ENCODE measurements at places on chromosomes 12 and 14. TPM values are rescaled to one million over a fixed set of nuclear protein-coding genes. Genes with fewer than 3 reads are reported as not detected.

GRCh38 chr12:131511391-131511802, 199.5 kb upstream of the SFSWAP start:
- no peak overlapping the region for H3K4me3 ChIP-seq
- H3K36me3 ChIP-seq: no peaks in the 10 kb centered on the region
- no peak overlapping the region for H3K27ac ChIP-seq
- no peak for DNase-seq

DNA sequence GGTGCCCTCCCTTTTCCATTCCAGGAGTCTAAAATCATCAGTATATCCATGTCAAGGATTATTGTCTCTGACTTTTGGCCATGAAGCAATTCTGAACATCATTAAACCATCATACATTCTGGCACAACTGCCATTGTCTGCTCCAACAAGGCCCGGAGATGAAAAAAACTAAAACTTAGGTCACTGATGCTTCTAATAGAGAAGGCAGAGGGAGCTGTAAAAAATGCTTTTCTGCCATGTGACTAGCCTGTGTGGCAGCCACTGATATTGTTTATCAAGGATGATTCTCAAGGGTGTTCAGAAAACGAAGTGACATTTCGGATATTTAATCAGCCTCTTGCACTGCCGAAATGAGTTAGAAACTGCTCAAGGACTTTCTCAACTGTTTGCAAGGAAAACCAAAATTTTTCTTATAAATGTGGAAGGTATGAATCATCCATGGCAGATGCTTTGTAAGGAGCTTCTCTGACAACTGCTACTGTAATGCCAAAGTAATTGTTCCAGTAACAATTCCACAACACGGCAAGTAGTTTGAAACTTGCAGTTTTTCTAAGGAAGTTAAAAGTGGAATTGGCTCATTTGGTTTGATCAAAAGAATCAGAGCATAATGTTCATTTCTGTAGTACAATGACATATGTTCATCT, 1076.5 kb upstream of the FLRT2 start:
- no peak overlapping the region for H3K27ac ChIP-seq
- no peak for DNase-seq
- no peaks in the 10 kb centered on the region for H3K36me3 ChIP-seq
- H3K4me1 ChIP-seq: no peaks in the 10 kb centered on the region

DNA sequence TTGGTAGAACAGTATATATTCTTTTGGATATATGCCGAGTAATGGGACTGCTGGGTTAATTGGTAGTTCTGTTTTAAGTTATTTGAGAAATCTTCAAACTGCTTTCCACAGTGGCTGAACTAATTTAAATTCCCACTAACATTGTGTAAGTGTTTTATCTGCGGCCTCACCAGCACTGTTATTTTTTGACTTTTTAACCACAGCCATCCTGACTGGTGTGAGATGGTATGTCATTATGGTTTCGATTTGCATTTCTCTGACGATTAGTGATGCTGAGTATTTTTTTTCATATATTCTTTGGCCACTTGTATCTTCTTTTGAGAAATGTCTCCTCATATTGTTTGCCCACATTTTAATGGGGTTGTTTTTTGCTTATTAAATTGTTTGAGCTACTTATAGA, 357.4 kb downstream of the C12orf50 start:
- H3K4me3 ChIP-seq: no peak overlapping the region
- no peak for DNase-seq
- H3K36me3 ChIP-seq: no peaks in the 10 kb centered on the region
- H3K27me3 ChIP-seq: no peaks in the 10 kb centered on the region
- H3K27ac ChIP-seq: no peak overlapping the region

DNA sequence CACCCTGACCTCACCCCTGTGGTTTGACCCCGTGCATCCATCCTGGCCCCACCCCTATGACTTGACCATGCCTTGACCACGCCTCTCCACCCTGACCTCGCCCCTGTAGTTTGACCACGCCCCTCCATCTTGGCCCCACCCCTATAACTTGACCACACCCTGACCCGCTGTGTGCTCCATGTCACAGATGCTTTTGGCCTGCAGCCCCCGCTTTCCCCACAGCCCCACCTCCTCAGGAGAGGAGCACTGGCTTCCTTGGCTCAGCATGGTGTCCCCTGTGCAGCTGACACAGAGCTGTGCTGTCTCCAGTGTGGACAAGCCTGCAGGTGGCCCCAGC, 269.9 kb upstream of the SFSWAP start:
- no peak for DNase-seq
- H3K4me3 ChIP-seq: no peak overlapping the region
- H3K27ac ChIP-seq: no peak overlapping the region
- H3K27me3 ChIP-seq: no peaks in the 10 kb centered on the region
- H3K4me1 ChIP-seq: no peaks in the 10 kb centered on the region

DNA sequence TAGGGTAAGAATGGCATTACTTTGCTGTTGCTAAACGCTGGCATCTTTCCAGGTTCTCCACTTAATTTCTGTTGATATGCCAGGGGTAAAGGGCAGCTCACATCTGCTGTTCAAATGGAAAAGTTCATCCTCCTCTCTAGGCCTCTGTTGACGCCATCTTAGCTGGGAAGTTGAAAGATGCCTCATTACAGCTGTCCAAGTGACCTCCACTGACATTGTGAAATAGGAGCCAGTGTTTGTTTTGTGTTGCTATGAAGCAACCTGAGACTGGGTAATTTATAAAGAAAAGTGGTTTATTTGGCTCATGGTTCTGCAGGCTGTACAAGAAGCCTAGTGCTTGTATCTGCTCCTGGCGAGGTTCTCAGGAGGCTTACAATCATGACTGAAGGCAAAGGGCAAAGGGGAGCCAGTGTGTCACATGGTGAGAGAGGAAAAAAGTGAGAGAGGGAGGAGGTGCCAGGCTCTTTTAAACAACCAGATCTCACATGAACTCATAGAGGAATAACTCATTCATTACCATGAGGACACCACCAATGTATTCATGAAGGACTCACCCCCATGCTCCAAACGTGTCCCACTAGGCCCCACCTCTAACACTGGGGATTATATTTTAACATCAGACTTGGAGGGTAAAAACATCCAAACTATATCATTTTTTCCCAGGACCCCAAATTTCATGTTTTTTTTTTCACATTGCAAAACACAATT, 3.2 kb upstream of the ADAM21 start:
- H3K36me3 ChIP-seq: no peaks in the 10 kb centered on the region
- H3K27me3 ChIP-seq: no peaks in the 10 kb centered on the region

The SMIM41 gene
- not detected for total RNA-seq

The PSEN1 gene
- total RNA-seq: 21.4 TPM

DNA sequence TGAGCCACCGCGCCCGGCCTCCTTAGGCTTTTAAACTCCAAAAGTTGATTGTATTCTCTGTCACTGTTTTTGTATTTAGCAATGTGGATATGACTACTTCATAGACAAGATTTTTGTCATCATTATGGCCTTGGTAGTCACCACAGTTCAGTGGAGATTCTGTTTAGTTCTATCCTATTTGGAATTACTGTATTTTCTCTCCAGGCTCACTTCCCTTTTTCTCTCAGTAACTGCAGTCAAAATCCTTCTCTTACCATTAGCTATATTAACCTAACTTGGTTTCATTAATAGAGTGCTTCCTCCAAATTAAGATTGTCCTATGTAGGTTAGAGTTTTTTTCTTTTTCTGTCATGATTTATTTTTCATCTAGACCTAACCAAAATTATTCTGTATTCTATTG, 283.9 kb downstream of the TMTC2 start:
- H3K27ac ChIP-seq: no peak overlapping the region
- H3K36me3 ChIP-seq: no peaks in the 10 kb centered on the region
- no peaks in the 10 kb centered on the region for H3K27me3 ChIP-seq
- no peaks in the 10 kb centered on the region for H3K4me1 ChIP-seq

GRCh38 chr14:69654116-69654515, 42.7 kb downstream of the SUSD6 start:
- peaks cover 89% of the 10 kb centered on the region for H3K4me1 ChIP-seq
- H3K36me3 ChIP-seq: no peaks in the 10 kb centered on the region
- H3K27me3 ChIP-seq: no peaks in the 10 kb centered on the region
- H3K4me3 ChIP-seq: no peak overlapping the region
- H3K27ac ChIP-seq: peak overlapping the region; percentile 59

The WNT1 gene
- total RNA-seq: not detected

DNA sequence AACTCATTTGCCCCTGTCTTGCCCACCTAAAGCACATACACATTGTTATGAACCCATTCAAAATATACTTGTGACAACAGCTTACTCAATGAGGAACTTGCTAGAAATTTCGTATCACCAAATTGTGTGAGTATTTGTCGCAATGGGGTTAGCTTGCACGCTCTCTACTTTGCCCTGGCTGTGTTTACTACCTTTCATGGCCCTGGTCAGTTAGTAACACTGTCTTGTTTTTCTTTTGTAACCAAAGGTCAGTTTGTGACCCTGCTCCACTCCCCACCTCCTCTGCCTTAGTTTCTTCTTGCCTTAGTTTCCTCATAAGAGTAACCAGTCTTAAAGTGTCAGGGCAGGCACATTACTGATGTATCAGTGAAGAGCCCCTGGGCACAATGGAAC, 205.8 kb upstream of the EEA1 start:
- no peak for DNase-seq
- no peaks in the 10 kb centered on the region for H3K36me3 ChIP-seq
- H3K27ac ChIP-seq: peak overlapping the region; percentile 63
- H3K4me1 ChIP-seq: peaks cover 18% of the 10 kb centered on the region
- H3K4me3 ChIP-seq: no peak overlapping the region
- no peaks in the 10 kb centered on the region for H3K27me3 ChIP-seq

The LHX5 gene
- not detected for total RNA-seq

Measured in gastrocnemius medialis (tissue), 4 donors.